ENCODE measurements at places on chromosomes 12 and 14.

DNA sequence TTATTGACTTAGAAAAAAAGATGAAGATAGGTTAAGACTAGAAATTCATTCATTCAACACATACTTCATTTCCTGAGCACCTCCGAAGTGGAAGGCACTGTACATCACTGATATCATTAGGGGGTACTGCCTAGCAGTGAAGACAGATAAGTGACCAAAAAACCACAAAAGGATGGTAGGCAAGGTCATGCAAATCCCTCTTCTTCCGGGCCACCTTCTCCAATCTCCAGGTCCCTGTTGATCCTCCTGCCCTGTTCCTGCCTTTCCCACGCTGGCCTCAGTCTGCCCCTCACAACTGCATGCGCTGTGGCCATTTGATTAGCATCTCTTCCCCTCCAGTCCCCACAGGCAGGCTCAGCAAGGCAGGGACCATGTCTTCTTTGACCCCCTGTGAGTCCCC is 60.8 kb downstream of the SETD3 start:
- no peaks in the 10 kb centered on the region for H3K27me3 ChIP-seq
- no peak overlapping the region for H3K27ac ChIP-seq
- H3K4me3 ChIP-seq: no peak overlapping the region
- H3K36me3 ChIP-seq: no peaks in the 10 kb centered on the region

DNA sequence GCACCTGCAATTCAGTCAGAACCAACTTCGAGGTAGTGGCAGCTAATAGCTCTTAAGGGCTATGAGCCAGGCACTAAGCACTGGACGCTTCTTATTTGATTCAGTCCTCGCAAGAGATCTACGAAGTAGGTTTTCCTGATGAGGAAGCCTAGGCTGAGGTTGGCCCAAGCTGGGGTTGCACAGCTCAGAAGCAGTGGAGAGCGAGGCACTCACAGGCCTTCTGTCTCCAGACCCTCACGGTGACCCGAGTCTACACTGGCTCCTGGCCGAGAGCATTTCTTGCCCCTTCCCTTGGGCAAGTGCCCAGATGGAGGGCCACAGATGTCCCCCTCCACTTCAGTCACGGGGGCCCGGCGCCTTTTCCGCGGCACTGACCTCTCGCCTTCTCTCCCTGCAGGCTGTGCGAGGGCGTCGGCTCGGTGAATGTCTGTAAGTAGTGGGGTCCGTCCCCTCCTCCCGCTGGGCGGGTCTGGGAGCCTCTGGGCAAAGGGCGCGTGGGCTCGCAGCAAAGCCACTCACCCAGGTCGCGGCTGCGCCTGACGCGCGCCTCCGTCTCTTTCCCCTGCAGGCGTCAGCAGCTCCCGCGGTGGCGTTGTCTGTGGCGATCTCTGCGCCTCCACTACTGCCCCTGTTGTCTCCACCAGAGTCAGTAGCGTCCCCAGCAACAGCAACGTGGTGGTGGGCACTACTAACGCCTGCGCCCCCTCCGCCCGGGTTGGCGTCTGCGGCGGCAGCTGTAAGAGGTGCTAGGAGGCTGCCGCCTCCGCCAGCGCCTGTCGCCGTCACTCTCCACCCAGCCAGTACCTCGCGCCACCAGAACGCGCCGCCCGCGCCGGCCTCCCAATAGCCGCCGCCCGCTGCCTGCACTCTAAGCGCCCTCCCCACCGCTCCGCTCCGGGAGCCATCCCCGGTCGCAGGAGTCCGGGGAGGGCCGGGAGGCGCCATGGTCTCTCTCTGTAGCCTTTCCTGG is 13.1 kb downstream of the KRT83 start:
- no peaks in the 10 kb centered on the region for H3K27me3 ChIP-seq
- peak; percentile 53 for DNase-seq
- H3K4me1 ChIP-seq: no peaks in the 10 kb centered on the region
- H3K4me3 ChIP-seq: peak overlapping the region; percentile 24

- H3K27me3 ChIP-seq: no peaks in the 10 kb centered on the region
- no peak for DNase-seq
Observed at GRCh38 chr14:61940666-61941420, 178.6 kb downstream of the SNAPC1 start.

DNA sequence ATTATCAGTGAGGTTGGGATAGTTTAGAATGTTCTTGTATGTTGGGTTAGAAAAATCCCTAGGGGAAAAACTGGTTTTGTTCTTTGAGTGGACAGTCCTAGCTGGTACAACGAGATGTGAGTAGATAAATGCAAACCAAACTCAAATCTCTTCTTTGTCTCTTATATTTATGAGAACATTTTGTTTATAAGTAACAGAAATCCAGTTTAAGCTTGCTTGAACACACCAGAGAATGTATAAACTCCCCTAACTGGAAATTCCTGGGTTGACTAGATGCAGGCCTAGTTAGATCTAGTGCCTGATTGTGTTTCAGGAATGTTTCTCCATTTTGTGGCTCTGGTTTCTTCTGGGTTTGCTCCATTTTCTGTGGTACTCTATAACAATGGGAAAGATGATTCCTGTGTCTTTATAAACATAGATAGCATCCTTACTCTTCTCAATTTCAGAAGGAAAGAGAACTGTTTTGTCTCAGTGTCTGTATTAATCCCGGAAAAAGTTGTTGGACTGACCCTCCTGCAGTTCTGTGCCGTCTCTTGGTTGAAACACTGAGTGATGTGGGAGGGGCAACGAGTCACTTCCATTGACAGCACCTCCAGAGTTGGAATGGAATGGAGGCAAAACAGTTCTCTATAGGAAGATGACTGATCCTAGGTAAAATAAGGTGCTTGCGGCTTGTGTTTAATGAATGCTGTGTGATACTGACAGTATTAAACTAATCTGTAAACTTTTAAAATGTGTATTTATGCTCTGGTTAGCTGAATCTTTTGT is 244.8 kb downstream of the TMTC2 start:
- no peak overlapping the region for H3K27ac ChIP-seq
- no peaks in the 10 kb centered on the region for H3K4me1 ChIP-seq
- H3K4me3 ChIP-seq: no peak overlapping the region
- H3K27me3 ChIP-seq: no peaks in the 10 kb centered on the region

DNA sequence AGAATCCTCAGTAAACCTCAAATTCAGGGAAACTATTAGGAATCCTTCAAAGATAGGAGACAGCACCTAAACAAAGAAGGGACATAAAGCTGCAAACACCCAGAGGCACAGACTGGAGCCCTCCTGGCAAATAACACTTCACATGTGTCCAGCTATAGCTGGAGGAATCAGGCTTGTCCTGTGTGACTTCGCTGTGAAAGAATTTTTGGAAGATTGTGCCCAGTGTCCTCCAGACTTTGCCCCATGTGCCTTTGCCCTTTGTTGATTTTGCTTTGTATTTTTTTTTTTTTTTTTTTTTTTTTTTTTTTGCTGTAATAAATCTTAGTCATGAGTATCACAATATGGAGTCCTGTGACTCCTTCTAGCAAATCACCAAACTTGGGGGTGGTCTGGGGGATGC is 136.8 kb downstream of the KCNH5 start:
- no peaks in the 10 kb centered on the region for H3K27me3 ChIP-seq
- no peak overlapping the region for H3K4me3 ChIP-seq
- no peak for DNase-seq
- H3K4me1 ChIP-seq: no peaks in the 10 kb centered on the region
- no peaks in the 10 kb centered on the region for H3K36me3 ChIP-seq
- H3K27ac ChIP-seq: no peak overlapping the region
